Fibroblast of skin of abdomen (primary cell): ENCODE measurements at places on chromosomes 6 and 20.

DNA sequence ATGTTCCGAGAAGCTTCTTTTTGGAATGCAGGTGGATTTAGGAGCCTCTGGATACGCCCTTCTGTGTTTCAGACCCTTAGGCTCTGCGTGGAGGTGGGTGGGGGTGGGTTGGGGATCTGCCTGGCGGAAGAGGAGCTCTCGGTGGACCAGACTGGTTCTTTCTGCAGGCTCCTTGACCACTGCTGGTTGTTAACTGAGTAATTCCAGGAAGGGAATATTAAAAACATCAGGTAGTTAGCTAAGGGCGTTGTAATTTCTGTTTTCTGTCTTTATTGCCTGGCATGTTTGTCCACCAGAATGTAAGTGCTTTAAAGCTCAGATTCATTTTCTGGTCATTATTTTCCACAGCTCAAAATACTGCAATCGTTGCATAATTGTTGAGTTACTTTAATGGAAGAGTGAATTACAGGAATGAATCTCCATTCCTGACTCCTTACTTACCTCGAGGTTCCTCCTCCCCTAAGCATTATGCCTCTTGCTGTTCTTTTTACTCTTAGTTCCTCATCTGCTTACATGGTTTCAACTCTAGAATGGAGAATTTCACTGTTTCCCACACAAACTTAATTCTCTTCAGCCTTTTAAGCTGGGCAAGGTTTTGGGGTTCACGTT lies 5.9 kb downstream of the CDYL start:
- no peak for DNase-seq

DNA sequence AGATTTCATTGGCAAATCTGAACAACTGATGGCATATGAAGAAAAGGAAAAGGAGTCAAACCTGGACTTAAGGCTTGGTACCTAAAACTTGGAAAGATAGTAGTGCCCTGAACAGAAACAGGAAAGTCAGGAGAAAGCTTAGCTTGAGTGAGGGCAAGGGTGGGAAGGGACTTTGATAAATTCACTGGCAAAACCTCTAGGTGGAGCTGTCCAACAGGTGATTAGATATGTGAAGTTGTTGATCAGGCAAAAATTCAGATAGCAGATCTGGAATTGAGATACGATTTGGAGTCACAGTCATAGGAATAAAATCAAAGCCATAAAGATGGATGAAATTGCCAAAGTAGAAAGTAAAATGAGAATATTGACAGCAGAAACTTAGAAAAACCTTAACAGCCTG lies 16.1 kb upstream of the ZNF292 start:
- DNase-seq, result peak; percentile 42

DNA sequence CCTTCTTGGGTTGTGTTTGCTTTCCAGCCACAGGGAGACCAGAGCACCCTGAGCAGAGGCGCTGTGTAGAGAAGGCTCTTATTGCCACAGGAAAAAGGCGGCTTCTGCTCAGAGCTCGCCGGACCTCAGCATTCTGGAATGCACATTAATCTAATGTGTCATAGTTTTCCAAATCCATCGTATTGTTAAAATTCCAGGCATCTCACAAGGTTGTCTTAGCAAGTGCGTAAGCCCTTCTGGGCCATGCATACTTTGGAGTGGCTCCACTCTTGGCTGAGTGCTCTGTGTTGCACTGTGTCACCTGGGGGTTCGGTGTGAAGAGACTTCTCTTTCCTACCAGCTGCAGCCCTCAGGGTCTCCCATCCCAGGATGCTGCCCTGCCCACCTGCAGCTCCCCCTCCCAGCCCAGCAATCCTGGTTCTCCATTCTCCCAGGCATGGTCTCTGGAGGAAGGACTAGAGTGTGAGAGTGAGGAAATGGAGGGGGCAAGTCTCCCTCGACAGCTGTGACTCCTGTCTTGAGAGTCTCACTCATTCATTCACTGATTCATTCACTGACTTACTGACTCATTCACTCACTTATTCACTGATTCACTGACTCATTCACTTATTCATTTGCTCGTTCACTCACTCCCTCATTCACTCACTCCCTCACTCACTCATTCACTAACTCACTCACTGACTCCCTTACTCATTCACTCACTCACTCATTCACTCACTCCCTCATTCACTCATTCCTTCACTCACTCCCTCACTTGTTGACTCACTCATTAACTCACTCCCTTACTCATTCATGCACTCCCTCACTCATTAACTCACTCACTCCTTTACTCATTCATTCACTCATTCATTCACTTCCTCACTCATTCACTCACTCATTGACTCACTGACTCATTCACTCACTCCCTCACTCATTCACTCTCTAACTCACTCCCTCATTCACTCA lies 83.7 kb upstream of the MPC1 start:
- DNase-seq, result peak; percentile 94

- no peak for DNase-seq
Measured at GRCh38 chr6:149962461-149963211, 1.1 kb upstream of the ULBP1 start.

DNA sequence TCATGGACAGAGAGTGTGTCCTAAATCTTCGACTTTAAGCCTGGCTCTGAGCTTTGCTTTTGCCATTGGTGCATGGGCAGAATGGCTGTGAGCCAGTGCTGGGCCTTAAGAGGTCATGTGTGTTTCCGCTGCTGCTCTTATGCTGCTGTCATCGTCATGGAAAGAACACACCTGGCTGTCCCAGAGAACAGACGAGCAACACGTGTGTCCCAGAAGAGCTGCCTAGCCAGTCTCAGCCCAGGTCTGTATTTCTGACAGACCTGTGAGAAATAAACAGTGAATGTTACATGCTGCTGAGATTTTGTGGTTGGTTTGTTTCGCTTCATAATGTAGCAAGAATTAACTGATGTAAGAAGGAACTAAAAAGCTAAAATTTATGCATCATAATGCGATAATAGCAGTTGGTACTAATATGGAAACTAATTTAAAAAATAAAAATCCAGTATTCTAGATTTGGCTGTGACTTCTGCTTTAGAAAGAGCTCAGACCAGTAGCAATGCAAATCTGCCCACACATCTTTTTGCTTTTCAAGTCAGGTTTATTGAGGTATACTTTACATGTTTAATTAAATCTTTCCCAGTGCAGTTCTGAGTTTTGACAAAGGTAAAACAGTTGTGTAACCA lies 11.5 kb upstream of the SCP2D1 start:
- DNase-seq, result no peak

GRCh38 chr6:102493485-102493884 lies 1100.0 kb downstream of the GRIK2 start:
- no peak for DNase-seq

DNA sequence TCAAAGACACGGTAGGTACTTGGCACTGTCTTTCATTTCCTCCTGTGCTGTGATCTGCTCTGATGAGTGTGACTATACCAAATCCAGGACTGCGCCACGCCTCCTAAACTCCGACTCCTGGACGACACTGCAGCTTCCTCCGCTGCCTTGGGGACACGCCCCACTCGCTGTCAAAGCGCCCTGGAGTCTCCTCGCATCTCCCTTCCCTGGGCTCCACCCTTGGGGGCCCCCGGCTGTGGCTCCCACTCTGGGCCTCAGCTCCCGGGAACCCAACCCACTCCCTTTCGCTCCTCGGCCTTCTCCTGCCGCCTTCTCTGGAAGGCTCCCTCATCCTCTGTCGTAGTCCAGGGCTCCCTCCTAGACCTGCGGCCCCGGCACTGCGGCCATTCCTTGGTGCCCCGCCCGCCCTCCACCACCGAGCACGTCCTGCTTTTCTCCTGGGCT lies 61.2 kb downstream of the RSPH3 start:
- no peak for DNase-seq

DNA sequence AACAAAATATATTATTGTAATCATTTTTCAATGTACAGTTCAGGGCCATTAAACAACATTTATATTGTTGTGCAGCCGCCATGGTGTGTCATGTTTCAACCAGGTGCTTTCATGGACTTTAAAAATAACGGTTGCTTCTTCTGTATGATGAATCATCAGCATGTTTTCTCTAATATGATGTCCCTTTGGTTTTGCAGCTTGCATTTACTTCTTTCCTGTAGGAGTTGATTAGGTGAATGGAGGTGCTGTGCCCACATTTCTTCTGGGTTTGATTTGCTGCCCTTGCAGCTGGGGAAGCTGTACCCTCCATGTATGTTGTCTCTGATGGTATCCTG lies 54.9 kb upstream of the TULP4 start:
- DNase-seq, result no peak

- DNase-seq, result no peak
Measured at GRCh38 chr6:39369987-39370386, 47.5 kb upstream of the KCNK16 start.

- peak; percentile 85 for DNase-seq
Measured at GRCh38 chr20:324177-325044, 941 bp upstream of the SOX12 start.

DNA sequence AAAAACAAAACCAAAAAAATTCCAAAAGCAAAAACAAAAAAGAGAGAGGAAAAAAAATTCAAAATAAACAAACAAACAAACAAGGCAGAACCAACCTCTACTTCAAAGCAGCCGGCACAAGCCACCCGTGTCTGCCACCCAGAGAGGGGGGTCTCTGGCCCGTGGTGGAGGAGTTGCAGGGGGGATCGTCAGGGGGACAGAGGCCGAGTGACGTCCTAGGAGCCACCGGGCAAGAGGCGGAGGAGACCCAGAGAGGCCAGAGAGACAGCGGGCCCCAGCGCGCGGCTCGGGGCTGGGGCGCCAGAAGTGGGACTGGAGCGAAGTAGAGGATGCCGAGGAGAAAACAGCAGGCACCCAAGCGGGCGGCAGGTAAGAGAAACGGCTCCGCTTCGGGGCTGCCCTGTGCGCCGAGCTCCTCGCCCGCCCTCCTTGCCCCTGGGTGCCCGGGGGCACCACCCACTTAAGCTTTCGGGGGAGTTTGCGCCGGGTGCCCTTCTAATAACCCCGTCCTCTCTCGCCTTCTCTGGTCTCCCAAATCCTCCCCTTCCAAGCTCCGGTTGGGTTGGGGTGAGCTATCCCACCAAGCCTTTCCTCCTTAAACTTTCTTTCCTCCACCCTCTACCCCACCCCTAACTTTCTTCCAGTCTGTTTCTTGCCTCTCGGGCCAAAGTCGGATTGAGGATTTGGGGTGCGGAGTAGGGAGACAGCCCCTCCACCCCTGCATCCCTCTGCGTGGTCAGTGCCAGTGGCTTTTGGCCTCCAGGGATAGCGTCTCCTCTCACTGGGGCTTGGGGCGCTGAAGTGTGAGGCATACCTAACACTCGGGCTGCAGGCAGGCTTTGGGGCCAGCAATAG lies 1.0 kb downstream of the TSHZ2 start:
- DNase-seq, result no peak

- no peak for DNase-seq
Measured at GRCh38 chr6:21295506-21296240, 297.9 kb upstream of the SOX4 start.

DNA sequence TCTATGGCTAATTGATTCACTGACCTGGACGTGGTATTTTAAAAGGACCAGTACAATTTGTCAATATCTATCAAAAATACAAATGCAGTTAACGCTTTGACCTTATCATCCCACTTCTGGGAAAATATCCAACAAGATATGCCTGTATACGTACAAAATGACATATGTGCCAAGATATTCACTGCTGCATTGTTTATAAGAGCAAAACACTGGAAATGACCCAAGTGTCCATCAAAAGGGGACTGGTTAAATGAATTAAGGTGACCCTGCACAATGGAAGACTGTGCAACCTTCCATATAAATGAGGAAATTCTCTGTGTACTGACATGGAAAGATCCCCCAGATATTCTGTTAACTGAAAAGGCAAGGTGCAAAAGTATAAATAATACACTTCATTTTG lies 13.9 kb downstream of the TRAM2 start:
- DNase-seq, result no peak

GRCh38 chr6:70709826-70710225 lies 42.1 kb downstream of the SMAP1 start:
- peak; percentile 71 for DNase-seq

- DNase-seq, result peak; percentile 99
Measured at GRCh38 chr6:44071670-44072451, 55.4 kb downstream of the MRPL14 start.

- peak; percentile 51 for DNase-seq
Measured at GRCh38 chr20:24469116-24469893, at the start of gene SYNDIG1. Gene SYNDIG1, plus strand, starts transcription at chr20:24469629. Its CDS starts 73,469 bp downstream, at chr20:24543098.

GRCh38 chr6:32972353-32973143 lies 4.2 kb downstream of the BRD2 start:
- no peak for DNase-seq

DNA sequence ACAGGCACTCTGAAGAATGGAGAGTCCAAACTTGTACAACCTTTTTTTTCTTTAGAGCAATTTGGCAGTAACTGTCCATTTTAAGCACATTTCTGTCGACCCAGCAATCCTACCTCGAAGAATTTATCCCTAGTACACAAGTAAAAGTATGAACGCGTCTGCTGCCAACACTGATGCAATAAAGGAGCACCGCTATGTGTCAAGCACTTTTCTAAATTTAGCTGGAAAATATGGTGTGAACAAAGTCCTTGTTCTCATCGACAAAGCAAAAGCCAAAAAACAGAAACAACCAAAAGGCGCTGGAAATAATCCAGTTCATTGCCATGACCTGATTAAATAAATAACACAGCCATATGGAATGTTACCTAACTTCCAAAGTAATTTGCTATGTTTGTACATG lies 1.1 kb downstream of the DPM1 start:
- peak; percentile 23 for DNase-seq

- peak; percentile 58 for DNase-seq
Measured at GRCh38 chr6:56862415-56863175, 92.3 kb upstream of the BEND6 start.

GRCh38 chr6:79005497-79005896 lies 72.6 kb downstream of the PHIP start:
- no peak for DNase-seq

GRCh38 chr6:163705923-163706322 lies 291.4 kb downstream of the QKI start:
- DNase-seq, result no peak

DNA sequence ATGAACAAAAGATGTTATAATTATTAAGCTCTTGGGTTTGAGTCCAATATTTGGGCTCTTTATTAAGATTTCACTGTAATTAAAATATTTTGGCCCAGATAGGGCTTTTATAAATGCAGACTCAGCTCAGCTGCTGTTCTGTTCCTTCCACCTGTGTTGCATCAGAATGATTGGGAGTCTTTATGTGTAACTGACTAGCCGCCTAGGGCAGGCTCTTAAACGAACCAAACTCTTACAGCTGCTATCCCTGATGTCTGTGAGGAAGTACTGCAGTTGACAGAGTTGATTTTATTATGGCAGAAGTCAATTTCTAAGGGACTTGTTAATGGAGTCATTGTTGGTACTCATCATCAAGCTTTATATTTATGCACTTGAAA lies 144.7 kb downstream of the MYO6 start:
- no peak for DNase-seq

DNA sequence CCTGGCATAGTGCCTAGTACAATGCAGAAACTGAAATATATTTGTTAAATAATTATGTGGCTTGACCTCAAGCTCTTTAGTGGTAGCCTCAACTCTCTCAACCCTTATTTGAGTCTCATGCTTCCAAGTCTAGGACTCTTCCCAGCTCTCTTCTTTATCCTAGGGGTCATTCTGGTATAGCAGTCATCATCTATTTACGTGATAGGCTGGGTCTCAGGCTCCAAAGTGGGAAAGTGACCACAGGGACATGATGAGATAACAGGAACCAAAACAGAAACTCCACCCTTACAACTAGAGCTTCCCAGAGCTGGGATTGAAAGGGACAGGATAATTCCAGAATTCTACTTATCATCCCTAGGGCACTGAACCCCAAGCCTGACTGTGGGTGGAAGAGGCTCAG lies 17.7 kb upstream of the MAP3K7 start:
- no peak for DNase-seq
